ENCODE measurements at places on chromosomes 3 and 15. TPM values are rescaled to one million over a fixed set of nuclear protein-coding genes. Genes with fewer than 3 reads are reported as not detected.

ATP8B4 gene
- 24.3 TPM for total RNA-seq

ECE2 gene
- total RNA-seq, result not detected

TRH gene
- total RNA-seq, result 0.16 TPM

KCNMB3 gene
- total RNA-seq, result 6.6 TPM

ARF4 gene
- total RNA-seq, result 296 TPM

BFSP2 gene
- not detected for total RNA-seq

PIGBOS1 gene
- 16.0 TPM for total RNA-seq

NLGN1 gene
- total RNA-seq, result 51.8 TPM
